ENCODE measurements at places on chromosomes 3 and 15.

DNA sequence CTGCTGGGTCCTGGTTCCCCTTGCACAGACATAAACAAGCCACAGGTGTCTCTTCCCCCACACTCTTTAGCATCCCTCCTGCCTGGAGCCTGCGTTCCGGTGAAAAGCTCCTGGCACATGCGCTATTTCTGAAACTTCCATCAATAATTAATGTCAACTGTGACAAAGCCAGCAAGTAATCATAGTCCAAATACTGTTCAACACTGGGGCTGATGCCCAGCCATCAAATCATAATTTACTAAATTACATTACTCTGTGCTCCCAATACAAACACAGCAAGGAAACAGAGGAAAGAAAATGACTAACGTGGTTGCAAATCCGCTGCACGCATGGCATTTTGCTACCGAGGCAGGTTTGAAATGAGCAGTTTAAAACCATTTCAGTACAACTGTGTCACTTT is 294.7 kb downstream of the ERC2 start:
- no peak for DNase-seq

GRCh38 chr3:29718661-29719065 is 437.8 kb downstream of the RBMS3 start:
- no peak for DNase-seq

GRCh38 chr3:148366743-148367410 is 330.8 kb upstream of the AGTR1 start:
- no peak for DNase-seq

GRCh38 chr3:56796996-56797395 is 4.8 kb downstream of the ARHGEF3 start:
- no peak for DNase-seq

DNA sequence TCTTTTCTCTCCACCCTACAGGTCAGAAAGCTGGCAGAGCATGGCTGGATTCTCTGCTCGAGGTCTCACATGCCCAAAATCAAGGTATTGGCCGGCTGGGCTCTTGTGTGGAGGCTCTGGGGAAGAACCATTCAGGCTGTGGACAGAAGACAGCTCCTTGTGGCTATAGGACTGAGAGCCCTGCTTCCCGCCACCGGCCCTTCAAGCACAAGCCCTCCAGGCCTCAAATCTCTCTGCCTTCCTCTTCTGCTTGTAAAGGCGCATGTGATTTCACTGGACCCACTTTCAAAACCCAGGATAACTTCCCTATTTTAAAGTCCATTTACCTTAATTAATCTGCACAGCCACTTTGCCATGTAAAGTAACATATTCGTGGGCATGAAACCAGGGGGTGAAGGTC is 36.2 kb upstream of the MGLL start:
- no peak for DNase-seq

- DNase-seq, result no peak
Observed at GRCh38 chr15:72844067-72844466, 60.5 kb upstream of the ADPGK start.

DNA sequence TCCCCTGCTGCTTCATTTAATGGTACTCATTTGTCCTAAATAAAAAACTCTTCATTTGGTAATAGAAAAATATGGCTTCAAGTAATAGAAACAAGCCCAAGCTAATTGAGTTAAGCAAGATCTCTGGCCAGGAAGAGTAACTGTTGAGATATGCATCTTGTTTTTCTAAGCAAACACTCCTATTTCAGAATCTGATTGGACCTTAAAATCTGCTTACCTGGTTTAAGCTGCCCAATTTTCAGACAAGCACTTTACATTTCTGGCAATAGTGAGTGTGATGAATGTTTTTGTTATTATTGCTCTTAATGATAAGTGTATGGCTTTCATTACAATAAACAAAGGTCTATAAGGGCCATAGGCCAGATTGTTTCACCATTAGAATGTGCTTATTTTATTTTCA is 86.2 kb downstream of the CMSS1 start:
- no peak for DNase-seq

DNA sequence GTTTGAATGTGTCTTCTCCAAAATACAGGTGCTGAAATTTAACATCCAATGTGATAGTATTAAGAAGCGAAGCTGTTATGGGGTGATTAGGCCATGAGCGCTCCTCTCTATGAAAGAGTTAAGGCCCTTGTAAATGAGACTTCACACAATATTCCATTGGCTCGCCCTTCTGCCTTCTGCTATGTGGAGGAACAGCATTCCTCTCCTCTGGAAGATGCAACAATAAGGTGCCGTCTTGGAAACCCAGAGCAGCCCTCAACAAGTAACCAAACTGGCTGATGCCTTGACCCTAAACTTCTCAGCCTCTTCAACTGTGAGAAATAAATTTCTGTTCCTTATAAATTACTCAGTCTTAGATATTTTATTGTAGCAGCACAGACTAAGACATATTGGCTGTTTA is 874.6 kb downstream of the ROBO1 start:
- DNase-seq, result no peak

GRCh38 chr15:91447991-91448644 is 348.1 kb downstream of the SV2B start:
- no peak for DNase-seq

DNA sequence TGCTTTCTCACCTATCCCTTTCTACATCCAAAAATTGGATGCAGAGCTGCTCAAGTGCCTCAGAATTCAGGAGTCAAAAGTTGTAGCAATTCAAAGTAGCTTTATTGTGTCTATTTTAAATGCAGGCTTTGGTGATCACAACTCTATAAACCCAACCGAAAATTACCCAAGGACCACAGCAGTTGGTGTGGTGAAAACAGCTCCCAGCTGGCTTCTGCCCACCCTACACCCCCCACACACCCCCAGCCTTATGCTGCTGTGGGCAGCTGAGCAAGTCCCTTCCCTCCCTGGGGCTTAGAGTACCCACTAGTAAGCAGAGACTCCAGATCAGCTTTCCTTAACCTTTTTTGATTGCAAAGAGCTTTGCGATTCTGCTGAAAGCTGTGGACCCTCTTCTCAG is 5.8 kb upstream of the HES1 start:
- DNase-seq, result no peak

GRCh38 chr3:33751336-33751735 is 33.3 kb upstream of the CLASP2 start:
- DNase-seq, result no peak

DNA sequence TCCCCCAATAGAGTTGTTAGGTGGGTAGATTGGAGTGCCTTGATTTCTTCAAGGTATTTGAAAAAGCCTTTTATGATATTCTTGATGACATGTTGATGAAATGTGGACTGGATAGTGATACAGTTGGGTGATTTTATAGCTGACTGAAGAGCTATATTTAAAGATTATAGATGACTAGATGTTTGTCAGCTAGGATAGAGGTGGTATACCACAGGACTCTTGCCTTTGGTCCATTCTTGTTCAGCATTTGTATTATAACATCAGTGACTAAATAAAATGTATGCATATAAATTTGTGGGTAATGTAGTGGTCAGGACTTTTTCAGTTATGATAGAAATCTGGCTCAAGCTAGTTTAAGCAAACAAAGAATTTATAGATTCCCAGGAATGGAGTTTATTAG is 143.9 kb downstream of the ZNF609 start:
- DNase-seq, result no peak

DNA sequence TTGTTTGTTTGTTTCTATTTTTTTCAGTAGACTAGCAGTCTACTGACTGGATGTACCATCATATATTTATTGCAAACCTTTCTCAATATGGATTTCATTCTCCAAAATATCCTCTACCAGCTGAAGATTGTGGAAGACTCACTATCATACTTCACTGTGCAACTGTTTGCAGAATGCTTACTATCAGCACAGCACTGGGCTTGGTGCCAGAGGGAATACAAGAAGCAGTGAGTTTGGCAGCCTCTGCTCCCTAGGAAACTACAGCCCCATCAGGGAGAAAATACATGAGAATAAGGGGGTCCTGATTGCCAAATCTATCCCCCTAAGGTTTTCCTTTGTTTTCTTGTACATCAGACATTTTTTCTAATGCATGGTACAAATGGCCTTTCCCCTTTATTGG is 27.5 kb downstream of the AQP9 start:
- no peak for DNase-seq

GRCh38 chr3:79661896-79662295 is 105.9 kb downstream of the ROBO1 start:
- DNase-seq, result no peak

DNA sequence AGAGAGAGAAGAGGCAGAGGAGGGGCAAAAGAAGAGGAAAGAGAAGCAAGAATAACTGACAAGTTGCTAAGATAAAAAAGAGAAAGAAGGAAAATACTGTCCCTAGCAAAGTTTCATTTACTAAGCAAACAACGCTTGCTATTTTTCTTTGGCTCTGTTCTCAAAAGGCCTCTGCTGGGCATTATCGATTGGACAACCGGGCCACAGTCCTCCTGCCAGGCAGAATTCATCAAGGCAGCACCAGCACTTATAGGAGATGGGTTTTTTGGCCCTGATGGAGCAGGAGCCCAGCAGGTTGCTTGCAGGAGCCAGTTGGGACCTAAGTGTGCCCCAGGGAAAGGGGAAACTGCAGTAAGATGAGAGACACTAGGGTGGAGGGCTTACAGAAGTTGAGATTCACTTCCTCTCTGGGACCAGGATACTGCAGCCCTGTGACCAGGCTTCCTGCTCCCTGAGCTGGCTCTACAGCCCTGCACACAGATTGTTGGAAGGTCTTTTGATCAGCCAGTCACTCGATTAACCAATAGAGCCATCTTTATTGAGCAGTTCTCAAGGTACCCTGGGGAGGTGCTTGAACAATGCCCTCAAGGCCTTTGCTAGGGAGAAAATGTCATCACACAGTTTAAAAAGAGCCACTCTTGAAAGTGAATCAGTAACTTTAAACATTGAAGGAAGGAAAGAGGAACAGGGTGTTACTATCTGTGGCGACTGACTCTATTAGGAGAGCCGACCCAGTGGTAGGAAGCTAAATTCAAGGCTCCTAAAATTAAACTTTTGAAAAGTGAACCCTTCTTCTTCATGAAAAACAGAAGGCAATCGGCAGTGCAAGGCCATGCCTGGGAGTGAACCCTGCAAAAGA is 28.8 kb upstream of the GLCE start:
- DNase-seq, result no peak

GRCh38 chr15:60541481-60542299 is 62.7 kb upstream of the ICE2 start:
- DNase-seq, result no peak

GRCh38 chr3:156664831-156665178 is 9.6 kb upstream of the TIPARP start:
- DNase-seq, result no peak

GRCh38 chr3:37987315-37987697 is 3.3 kb upstream of the VILL start:
- no peak for DNase-seq

DNA sequence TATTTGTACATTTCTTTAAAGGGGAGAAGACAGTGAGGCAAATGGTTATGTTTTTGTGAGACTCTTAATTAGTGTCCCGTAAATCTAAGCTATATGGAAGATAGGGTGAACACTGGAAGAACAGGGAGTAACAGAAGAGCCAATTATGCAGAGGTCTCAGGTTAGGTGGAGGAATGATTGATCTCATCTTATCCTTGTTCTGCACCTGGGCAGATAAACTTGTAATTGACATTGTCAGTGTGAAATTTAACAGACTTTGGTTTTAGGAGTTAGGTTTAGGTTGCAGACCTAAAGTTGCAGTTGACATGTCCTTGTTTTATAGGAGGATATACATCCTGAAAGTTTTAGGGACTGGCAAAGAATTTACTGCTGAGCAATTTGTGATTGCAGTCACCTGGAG is 3.1 kb upstream of the TWF2 start:
- DNase-seq, result no peak

GRCh38 chr15:61331019-61331418 is 101.9 kb upstream of the RORA start:
- DNase-seq, result no peak

- no peak for DNase-seq
Observed at GRCh38 chr15:92840149-92840548, 60.0 kb upstream of the CHD2 start.

DNA sequence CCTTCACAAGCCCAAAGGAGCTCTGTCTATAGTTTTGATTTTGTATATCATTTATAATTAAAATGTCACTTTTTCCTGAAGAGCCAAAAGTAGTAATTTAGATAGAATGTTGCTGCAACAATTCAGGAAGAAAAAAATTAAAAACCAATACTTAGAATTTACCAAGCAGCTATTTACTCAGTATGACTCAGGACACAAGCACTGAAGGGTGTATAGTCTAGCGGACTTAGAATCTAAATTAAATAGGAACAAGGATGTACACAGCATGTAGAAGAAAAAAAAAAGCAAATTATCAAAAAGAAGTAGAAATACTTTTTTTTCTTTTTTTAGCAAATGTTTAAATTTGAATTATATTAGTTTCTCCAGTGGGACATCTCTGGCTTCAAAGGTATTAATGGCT is 31.6 kb downstream of the PGBD4 start:
- DNase-seq, result no peak

DNA sequence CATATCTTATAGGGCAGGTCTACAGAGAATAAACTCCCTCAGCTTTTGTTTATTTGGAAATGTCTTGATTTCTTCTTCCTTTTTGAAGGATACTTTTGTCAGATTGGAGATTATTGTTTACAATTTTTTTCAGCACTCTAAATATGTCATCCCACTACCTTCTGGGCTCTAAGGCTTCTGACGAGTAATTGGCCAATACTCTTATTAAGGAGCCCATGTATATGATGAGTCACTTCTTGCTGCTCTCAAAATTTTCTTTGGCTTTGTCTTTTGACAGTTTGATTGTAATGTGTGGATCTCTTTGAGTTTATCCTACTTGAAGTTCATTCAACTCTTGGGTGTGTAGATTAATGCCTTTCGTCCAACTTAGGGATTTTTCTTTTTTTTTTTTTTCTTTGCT is 28.9 kb upstream of the CD200R1L start:
- DNase-seq, result no peak

DNA sequence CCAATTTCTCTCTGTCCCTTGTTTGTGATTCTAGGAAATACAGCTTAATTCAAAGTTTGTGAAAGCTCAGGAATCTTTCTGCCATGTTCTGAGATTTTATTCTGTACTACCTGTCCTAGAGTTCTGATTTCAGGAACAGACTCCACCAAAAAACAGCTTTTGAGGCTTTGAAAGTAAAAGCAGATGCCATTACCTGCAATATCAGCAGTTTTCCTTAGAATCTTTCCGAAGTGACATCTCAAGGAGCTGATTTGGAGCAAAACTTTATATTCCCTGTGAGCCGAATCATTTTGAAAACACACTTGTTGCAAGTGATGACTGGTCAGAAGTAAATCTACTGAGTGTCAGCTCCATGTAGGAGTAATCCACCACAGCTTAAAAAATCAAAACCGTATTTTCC is 59.3 kb upstream of the CCNL1 start:
- no peak for DNase-seq

GRCh38 chr3:18222686-18223085 is 202.5 kb downstream of the SATB1 start:
- DNase-seq, result no peak

- DNase-seq, result no peak
Observed at GRCh38 chr15:67508407-67508806, 12.5 kb upstream of the C15orf61 start.

GRCh38 chr15:84685304-84685703 is 27.3 kb upstream of the NMB start:
- no peak for DNase-seq

GRCh38 chr3:83460052-83460451 is 1498.7 kb upstream of the CADM2 start:
- no peak for DNase-seq
